ENCODE measurements at places on chromosomes 3 and 15. TPM values are rescaled to one million over a fixed set of nuclear protein-coding genes. Genes with fewer than 3 reads are reported as not detected.

Gene MEX3B
- 6.3 TPM for total RNA-seq

Gene GABRR3
- 0.09 TPM for total RNA-seq

Gene CCRL2
- 20.6 TPM for total RNA-seq

Gene CHL1
- total RNA-seq: 11.3 TPM

Gene ARHGEF26
- 34.8 TPM for total RNA-seq

Gene NTRK3
- total RNA-seq: 5.6 TPM

Gene NPAP1
- not detected for total RNA-seq

Gene CELF6
- total RNA-seq: 2.1 TPM
